ENCODE measurements at places on chromosomes 2 and 18. TPM values are rescaled to one million over a fixed set of nuclear protein-coding genes. Genes with fewer than 3 reads are reported as not detected.

Gene PLGLB2
- total RNA-seq: 0.53 TPM

Gene GKN1
- total RNA-seq: not detected

Gene GAL3ST2
- 0.34 TPM for total RNA-seq

Gene DSC2
- total RNA-seq: not detected

Gene MEIS1
- not detected for total RNA-seq

Gene MAP3K20
- 15.6 TPM for total RNA-seq

Gene SCN9A
- total RNA-seq: 0.16 TPM

Gene LOXL3
- 0.21 TPM for total RNA-seq

Gene KCNG3
- total RNA-seq: 0.21 TPM

Gene FSHR
- total RNA-seq: not detected

Gene GDF7
- total RNA-seq: not detected

Gene CLIP4
- 20.1 TPM for total RNA-seq

Gene CCDC102B
- 1.7 TPM for total RNA-seq

Gene PROKR1
- total RNA-seq: not detected

Gene GNAL
- not detected for total RNA-seq

Gene SIX2
- total RNA-seq: not detected

Gene HMSD
- total RNA-seq: not detected

Gene DNER
- not detected for total RNA-seq

Gene SERPINB3
- not detected for total RNA-seq

Gene FAM161A
- total RNA-seq: 4.5 TPM

Gene PFN4
- not detected for total RNA-seq

Gene RTP5
- not detected for total RNA-seq

Gene TLX2
- total RNA-seq: 0.44 TPM

Gene NETO1
- not detected for total RNA-seq

Gene CAVIN2
- total RNA-seq: not detected

Gene PSMD1
- total RNA-seq: 94.1 TPM

Gene CDH19
- total RNA-seq: not detected

Gene PLB1
- 1.4 TPM for total RNA-seq

Gene PSME4
- total RNA-seq: 56.8 TPM

Gene TMEM198
- 0.47 TPM for total RNA-seq

Gene VWC2L
- total RNA-seq: not detected

Gene CD302
- total RNA-seq: 0.08 TPM

Gene LIMS4
- total RNA-seq: 0.78 TPM

Gene AFF3
- total RNA-seq: 7.1 TPM

Gene DRC1
- not detected for total RNA-seq

Gene IL1F10
- not detected for total RNA-seq

Gene ECEL1
- not detected for total RNA-seq

Gene HRH4
- total RNA-seq: not detected

Gene ZDBF2
- total RNA-seq: 4.3 TPM

Gene PXDN
- total RNA-seq: 0.92 TPM

Gene CNTNAP5
- total RNA-seq: not detected

Measured in activated CD8-positive, alpha-beta T cell treated with anti-CD3 and anti-CD28 coated beads, Interleukin-2, amount 10 ng/mL, durations not matched to agents 7 days and 5 days (primary cell).